ENCODE measurements at places on chromosomes 12 and 14.

DNA sequence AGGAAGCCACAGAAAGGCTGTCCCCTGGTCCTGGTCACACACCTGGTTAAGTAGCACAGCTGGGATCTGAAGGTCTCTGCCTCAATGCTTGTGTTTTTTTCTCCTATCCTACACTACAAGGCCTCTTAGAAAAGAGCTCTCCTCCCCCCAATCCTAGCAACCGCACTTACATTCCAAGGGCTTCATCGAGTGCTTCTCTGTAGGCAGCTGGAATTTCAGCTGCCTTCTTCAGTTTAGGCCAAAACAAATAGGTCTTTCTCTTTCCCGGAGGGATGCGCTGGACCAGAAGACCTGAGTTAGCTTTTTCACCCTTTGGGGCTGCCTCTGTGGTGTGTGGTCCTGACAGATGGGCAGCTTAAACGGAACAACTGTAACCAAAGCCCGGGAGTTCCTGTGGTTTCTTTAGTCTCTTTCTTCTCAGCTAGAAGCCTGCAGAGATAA is 109.7 kb downstream of the GPATCH2L start:
- DNase-seq, result no peak

GRCh38 chr14:64176330-64176729 is 117.8 kb downstream of the ESR2 start:
- no peak for DNase-seq

DNA sequence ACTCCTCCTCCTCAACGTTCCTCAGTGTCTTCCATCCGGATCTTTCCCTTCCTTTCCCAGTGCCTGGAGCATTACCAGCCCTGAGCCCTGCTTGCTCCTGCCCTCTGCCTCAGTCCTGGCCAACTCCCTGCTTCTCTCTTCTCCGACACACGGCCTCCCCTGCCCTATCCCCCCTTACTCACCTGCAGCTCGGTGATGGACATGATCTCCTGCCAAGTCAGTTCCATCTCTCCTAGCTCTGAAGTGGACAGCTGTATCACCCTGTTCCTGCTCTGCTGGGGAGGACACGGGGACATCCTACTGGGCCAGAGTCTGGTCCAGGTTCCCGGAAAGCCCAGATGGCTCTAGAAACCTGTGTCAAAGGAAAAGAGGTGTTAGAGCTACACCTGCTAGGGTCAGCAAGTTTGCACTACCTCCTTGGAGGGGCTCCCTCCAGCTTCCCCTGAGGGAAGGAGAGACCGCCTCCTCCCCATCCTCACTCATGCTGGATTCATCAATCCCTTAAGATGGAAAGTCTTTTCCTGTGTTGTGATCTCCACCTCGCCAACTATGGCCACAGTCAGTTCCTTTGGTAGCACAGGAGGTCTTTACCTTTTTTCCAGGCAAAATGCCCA is 5.8 kb downstream of the NFE2 start:
- DNase-seq, result no peak

- DNase-seq, result peak; percentile 34
These were observed at the start of gene ABHD4 for GRCh38 chr14:22598099-22598895. Gene ABHD4 (plus strand): TSS chr14:22598300. CDS start chr14:22598307, 7 bp downstream.

- no peak for DNase-seq
These were observed 34.2 kb upstream of the PYGL start for GRCh38 chr14:50978529-50978871.

- no peak for DNase-seq
These were observed 8.2 kb downstream of the KRT4 start for GRCh38 chr12:52805739-52806138.

DNA sequence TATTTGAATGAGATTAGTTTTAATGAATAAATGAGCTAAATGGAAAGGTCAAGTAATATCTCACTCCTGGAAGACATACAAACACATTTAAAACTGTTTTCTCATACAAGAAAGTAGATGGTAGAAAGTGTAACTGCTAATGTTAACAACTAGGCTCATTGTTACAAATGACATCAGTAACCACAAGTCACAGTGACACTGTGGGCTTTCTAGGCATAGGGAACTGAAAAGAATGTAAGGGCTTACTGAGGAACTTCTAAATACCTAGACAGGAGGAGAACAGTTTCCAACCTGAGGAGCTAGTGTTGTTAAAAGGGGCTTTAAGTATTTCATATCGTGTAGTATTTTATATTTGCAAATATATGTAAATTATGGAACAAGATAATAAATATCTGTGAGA is 17.5 kb upstream of the ERGIC2 start:
- DNase-seq, result no peak

- no peak for DNase-seq
These were observed 39.1 kb downstream of the CCDC60 start for GRCh38 chr12:119373666-119374065.

- DNase-seq, result no peak
These were observed 1.2 kb upstream of the TRIM9 start for GRCh38 chr14:51095854-51096823.

DNA sequence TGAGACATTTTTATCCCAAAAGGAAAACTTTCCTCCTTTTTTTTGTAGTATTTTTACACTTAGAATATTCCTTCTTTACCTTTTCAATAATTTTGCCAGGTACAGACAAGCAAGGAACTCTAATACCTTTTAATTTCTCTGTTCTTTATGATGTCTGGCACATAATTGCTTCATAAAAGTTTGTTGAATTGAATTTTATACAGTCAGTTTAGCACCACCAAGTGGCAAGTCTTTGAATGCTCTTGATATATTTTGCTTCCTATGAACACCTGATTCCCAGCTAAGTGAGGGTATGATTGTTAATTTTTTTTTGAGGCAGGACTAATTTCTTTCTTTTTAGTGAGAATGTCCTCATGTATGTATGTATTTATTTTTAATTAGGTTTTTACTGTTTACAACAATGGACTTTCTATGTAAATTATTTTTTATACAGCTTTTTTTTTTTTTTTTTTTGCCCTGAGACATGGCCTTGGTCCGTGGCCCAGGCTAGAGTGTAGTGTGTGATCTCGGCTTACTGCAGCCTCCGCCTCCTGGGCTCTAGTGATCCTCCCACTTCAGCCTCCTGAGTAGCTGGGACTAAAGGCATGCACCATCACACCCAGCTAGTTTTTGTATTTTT is 6.9 kb downstream of the TBC1D15 start:
- no peak for DNase-seq

DNA sequence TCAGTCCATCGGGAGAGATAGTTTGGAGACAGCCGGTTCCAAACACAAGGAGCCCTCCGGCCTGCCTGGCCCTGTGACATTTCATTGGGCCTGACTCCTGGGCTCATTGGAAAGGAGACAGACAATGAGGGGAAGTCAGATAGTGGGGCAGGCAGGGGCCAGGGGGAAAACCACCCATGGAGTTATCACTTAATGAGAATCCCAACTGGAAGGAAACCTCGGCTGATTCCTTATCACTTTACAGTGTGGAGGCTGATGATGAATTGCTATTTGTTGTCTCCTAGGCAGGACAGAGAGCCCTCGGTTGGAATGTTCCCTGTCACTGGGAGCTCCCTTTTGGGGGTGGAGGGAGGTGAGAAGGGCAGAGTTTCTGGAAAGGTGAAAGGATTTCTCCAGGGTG is 44.4 kb downstream of the TBX5 start:
- DNase-seq, result no peak

DNA sequence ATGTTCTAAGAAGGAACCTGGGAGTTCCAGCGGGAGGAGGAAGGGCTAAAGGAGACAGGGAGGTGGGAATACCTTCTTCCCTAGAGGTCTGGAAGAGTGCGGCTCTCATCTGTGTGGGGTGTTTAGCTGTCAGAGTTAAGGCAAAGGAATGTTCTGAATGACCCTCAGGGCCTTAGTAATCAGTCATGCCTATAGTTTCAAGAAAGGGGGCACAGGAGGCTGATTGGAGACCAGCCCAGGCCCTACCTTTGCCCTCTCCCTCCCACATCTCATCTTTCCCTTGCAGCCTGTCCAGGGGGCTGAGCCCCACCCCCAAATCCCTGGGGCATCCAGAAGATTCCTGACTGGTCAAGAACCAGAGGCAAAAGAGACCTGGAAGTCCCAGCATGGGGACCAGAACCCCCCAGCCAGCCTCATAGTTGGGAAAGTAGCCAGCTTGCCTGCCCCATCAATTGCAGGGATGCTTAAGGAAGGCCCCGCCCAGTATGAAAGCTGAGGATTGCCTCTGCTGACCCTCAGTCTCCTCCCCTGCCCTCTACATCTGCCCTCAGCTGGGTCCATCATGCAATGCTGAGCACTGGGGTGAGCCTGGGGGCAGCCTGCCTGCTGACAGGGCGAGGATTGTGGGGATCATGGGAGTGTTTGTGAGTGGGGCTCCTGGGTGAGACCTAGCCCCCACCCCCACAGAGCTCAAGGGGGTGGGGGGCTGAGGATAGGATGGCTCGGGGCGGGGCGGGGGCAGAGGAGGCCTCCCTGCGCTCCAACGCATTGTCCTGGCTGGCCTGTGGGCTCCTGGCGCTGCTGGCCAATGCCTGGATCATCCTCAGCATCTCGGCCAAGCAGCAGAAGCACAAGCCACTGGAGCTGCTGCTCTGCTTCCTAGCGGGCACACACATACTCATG is 1.8 kb downstream of the GPR162 start:
- DNase-seq, result no peak

DNA sequence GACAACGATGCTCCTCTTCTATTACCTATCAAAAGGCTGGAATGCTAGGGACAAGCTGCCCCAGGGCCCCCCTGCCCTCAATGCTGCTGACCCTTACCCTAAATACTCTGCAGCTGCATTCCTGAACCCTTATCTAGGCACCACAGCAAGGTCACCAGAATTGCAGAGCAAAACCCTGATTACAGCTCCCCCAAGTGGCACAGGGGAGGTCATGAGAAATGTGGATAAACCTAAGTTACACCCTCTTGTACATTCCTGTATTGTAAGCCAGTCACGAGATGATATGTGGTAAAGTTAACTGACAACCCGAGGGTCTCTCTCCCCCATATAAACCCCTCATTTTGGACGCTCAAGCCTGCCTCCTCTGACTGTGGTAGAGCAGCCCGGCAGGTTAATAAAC is 411.8 kb upstream of the STXBP6 start:
- DNase-seq, result no peak

DNA sequence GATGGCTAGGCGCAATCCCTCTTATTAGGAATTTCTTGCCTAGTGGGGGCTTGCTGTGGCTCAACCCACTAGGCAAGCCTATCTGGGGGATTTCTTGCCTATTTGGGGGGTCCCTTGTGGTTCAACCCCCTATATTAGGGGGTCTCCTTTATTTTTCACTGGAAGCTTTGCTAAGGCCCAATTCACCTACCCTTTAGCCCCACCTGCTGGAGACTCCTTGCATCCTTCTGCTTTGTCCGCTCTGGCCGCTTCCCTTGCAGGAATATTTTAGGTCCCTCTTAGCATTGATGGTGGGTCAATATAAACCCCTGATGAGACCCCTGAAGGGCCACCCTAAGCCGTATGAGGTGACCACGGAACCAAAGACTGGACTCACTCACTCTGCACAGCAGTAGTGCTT is 1552.1 kb downstream of the AACS start:
- DNase-seq, result no peak

GRCh38 chr12:129520739-129521138 is 383.1 kb downstream of the TMEM132D start:
- no peak for DNase-seq

- no peak for DNase-seq
These were observed 136.1 kb upstream of the RAP1B start for GRCh38 chr12:68474467-68475204.

DNA sequence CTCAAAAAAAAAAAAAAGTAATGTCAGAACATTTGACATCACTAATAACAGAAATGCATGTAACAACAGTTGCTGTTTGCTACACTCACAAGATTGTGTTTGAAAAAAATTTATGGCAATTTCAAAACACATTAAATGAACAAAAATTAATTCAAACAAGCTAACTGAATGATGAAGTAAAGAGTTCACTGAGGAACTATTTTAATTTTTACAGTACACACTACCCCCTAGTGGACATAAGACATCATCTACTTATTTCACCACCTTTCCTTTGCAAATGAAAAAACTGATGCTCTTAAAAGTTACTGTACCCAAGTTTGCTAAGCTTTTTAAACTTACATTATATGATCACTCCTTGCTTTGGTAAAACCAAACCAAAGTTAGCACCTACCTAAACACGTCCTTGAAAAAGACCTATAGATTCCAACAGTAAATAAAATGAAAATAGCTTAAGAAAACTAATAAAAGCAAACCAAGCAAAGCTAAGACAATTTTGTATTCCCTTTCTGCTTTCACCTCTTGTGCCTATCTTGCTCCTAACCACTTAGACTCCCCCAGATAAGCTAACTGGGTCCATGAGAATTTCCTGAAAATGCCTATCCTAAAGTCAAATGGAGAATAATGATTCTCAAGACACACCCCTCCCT is 22.2 kb downstream of the UBE2N start:
- DNase-seq, result no peak
